Putamen (tissue), 1 donor: ENCODE measurements at places on chromosomes 2 and 18.

- DNase-seq: peak; percentile 28
Observed at GRCh38 chr2:393711-394696, 106.1 kb upstream of the ALKAL2 start.

- DNase-seq: no peak
Observed at GRCh38 chr2:143521396-143521795, 392.2 kb downstream of the ARHGAP15 start.

- DNase-seq: no peak
Observed at GRCh38 chr2:57602733-57603132, 443.9 kb upstream of the VRK2 start.

DNA sequence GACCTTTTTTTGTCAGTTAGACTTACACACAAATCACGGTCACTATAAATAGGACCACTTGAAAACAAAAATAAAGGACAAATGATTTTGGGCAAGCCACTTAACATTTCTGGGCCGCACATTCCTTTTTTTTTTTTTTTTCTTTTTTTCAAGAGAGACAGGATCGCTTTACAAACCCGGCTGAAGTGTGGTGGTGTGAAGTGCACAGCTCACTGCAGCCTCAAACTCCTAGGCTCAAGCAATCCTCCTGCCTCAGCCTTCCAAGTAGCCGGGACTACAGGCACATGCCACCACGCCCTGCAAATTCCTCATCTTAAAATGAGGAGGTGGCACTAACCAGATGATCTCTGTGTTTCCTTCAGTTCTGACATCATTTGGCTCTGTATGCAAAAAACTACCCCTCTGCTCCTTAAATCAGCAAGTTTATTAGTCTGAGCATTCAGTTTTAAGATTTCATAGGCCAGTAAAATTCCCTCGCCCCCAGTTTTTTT, 28.3 kb upstream of the MRO start:
- no peak for DNase-seq

DNA sequence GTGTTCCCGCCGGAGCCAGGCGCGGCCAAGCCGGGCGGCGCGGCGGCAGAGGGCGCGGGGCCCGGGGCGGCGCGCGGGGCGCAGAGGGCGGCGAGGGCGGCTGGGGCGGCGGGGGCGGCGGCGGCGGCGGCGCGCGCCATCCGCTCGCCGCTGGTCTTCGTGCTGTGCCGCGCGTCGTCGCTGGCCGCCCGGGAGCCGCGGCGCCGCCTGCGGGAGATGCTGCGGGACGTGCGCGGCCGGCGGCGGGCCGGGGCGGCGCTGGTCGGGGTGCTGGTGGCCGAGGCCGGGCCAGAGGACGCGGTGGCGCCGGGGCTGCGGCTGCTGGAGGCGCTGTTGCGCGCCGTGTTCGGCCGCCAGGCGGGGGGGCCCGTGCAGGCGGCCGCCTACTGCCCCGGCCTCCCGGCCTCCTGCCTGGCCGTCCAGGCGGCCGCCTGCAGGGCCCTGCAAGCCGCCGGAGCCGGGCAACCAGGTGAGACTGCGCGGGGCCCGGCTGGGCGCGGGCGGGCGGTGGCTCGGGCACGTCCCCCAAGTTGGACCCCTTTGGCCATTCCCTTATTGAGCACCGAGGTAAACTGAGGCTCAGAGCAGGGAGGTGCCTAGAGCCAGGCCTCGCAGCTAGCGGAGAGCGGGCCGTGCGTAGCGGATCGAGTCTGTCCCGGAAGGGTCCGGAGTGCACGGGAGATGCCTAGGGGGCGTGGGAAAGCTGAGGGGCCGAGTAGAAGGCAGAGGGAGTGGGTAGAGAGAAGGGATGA, 584 bp downstream of the C2orf72 start:
- DNase-seq: peak; percentile 59
